Thymus (tissue), 14 donors: ENCODE measurements at places on chromosomes 1 and 21.

- no peak for DNase-seq
- no peak overlapping the region for H3K27ac ChIP-seq
- H3K27me3 ChIP-seq = peaks cover 19% of the 10 kb centered on the region
- H3K4me3 ChIP-seq = no peak overlapping the region
- H3K4me1 ChIP-seq = peaks cover 3% of the 10 kb centered on the region
Observed at GRCh38 chr1:108955881-108956280, 7.4 kb downstream of the CLCC1 start.

- H3K4me1 ChIP-seq = no peaks in the 10 kb centered on the region
- no peaks in the 10 kb centered on the region for H3K27me3 ChIP-seq
- H3K4me3 ChIP-seq = no peak overlapping the region
- DNase-seq = peak; percentile 83
Observed at GRCh38 chr1:205711105-205712048, 31.1 kb upstream of the SLC45A3 start.

GRCh38 chr1:167849666-167850065 is 64.3 kb downstream of the ADCY10 start:
- no peaks in the 10 kb centered on the region for H3K36me3 ChIP-seq
- no peaks in the 10 kb centered on the region for H3K27me3 ChIP-seq
- H3K4me3 ChIP-seq = no peak overlapping the region
- no peaks in the 10 kb centered on the region for H3K4me1 ChIP-seq

- no peak overlapping the region for H3K27ac ChIP-seq
- H3K4me1 ChIP-seq = no peaks in the 10 kb centered on the region
- H3K4me3 ChIP-seq = no peak overlapping the region
- no peaks in the 10 kb centered on the region for H3K27me3 ChIP-seq
Observed at GRCh38 chr1:44134071-44134920, 7.1 kb downstream of the KLF18 start.

DNA sequence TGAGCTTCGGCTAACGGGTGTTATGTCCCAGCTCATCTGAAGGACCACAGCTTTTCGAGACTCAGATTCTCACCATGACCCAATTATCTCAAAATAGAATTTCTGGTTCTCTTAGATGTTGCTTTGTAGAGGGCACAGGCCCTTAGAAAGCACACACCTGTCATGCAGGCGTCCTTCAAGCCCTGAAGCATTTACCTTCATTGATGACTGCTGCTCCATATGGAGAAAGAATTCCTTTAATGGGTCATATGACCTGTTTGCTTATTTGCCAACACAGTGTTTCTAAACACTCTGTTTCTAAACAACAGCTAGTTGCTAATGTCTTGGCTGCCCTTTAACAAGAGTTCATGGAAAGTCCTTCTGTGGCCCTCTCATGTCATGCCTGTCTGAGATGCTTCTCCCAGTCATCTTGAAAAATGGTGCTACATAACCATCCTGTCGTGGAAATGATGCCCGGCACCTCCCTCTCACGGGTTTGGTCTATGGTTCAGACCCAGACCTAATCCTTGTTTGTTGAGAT is 495.7 kb downstream of the KIF26B start:
- DNase-seq = no peak
- H3K27me3 ChIP-seq = peaks cover 2% of the 10 kb centered on the region
- no peaks in the 10 kb centered on the region for H3K36me3 ChIP-seq
- H3K27ac ChIP-seq = no peak overlapping the region
- H3K4me1 ChIP-seq = peaks cover 15% of the 10 kb centered on the region

- H3K27me3 ChIP-seq = no peaks in the 10 kb centered on the region
- no peaks in the 10 kb centered on the region for H3K4me1 ChIP-seq
- no peaks in the 10 kb centered on the region for H3K36me3 ChIP-seq
- no peak for DNase-seq
Observed at GRCh38 chr1:30417001-30417700, 306.2 kb downstream of the MATN1 start.

DNA sequence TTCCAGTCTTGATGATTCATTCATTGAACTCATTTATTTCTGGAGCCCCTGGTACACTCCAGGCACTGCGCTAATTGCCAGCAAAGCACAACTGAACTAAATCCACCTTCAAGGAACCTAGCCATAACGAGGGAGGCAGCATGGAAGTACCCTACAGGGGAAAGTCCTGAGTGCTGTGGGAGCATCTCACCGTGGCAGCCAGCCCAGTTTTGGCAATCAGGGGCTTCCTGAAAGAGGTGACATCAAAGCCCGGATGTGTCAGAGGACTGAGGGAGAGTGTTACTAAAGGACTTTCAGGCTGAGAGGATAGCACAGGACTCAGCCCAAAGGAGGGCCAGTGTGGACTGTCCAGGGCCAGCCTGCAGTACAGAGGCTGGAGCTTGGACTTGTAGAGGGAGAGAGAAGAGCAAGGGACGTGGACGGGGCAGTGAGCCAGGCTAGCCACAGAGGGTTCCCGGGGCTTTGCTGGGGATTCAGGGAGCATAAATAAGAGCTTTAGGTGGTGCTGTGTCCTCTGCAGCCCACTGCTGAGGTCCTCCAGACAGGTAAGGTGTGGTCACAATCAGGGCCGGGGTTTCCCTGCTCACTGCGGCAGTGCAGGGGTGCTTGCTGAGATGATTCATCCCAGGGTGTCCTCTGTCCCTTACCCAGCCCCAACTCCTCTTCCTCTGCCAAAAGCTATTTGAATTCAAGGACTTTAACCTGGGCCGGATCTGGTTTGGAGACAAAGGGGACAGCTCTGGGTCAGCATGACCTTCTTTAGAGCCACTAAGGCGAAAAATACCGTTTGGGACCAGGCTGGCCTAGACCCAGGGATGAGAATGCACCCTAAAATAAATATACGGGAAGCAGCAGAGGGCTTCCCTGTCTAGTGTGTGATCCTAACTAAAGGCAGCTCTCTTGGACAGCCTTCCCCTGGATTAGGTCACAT is 128.3 kb downstream of the EDEM3 start:
- peaks cover 4% of the 10 kb centered on the region for H3K4me1 ChIP-seq
- no peak overlapping the region for H3K4me3 ChIP-seq
- no peak for DNase-seq
- H3K27ac ChIP-seq = no peak overlapping the region

- no peaks in the 10 kb centered on the region for H3K4me1 ChIP-seq
- peaks cover 9% of the 10 kb centered on the region for H3K36me3 ChIP-seq
- no peak overlapping the region for H3K27ac ChIP-seq
- H3K27me3 ChIP-seq = no peaks in the 10 kb centered on the region
Observed at GRCh38 chr1:193144361-193144938, 22.6 kb downstream of the CDC73 start.

GRCh38 chr1:93051961-93052360 is 27.1 kb upstream of the MTF2 start:
- no peak overlapping the region for H3K27ac ChIP-seq
- H3K4me3 ChIP-seq = no peak overlapping the region
- DNase-seq = no peak
- H3K4me1 ChIP-seq = no peaks in the 10 kb centered on the region
- H3K36me3 ChIP-seq = no peaks in the 10 kb centered on the region
- no peaks in the 10 kb centered on the region for H3K27me3 ChIP-seq

DNA sequence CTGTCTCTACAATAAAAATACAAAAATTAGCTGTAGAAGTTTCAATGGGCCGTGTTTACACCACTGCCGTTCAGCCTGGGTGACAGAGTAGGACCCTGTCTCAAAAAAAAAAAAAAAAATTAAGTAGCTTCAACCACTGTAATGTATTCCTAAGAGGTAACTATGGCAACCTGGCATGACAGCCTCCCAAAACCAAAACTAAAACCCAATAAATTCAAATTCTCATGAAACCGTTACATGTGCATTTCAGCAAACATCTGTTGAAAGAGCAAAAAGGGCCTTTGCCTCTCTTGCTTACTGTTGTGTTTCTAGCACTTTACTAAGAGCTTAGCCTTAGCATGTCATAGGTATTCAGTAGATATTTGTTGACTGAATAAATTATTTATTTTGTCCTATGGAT is 33.5 kb downstream of the ODR4 start:
- H3K27ac ChIP-seq = no peak overlapping the region
- peaks cover 33% of the 10 kb centered on the region for H3K36me3 ChIP-seq
- no peaks in the 10 kb centered on the region for H3K27me3 ChIP-seq
- H3K4me1 ChIP-seq = no peaks in the 10 kb centered on the region
- no peak for DNase-seq

GRCh38 chr1:206014601-206015000 is 9.1 kb downstream of the CTSE start:
- no peaks in the 10 kb centered on the region for H3K36me3 ChIP-seq
- no peaks in the 10 kb centered on the region for H3K27me3 ChIP-seq
- H3K27ac ChIP-seq = no peak overlapping the region
- H3K4me3 ChIP-seq = no peak overlapping the region
- H3K4me1 ChIP-seq = peaks cover 19% of the 10 kb centered on the region
- DNase-seq = no peak

DNA sequence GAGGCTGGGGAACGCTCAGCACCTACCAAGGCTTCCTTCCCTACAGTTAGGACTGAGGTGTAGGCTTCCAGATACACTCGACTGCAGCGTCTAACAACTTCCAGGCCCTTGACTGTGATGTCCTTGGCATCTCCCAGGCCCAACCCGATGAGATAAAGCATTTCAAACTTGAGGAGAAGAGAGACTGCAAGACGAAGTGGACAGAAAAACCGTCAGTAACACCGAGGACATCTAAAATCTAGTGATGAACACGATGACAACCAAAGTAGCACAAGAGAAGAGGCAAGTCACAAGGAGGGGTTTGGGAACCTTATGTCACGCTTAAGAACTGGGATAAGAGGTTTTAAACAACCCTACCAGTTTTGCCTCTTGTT is 314 bp downstream of the DPH5 start:
- peak overlapping the region; percentile 89 for H3K27ac ChIP-seq
- H3K4me3 ChIP-seq = peak overlapping the region; percentile 57
- H3K4me1 ChIP-seq = peaks cover 5% of the 10 kb centered on the region

DNA sequence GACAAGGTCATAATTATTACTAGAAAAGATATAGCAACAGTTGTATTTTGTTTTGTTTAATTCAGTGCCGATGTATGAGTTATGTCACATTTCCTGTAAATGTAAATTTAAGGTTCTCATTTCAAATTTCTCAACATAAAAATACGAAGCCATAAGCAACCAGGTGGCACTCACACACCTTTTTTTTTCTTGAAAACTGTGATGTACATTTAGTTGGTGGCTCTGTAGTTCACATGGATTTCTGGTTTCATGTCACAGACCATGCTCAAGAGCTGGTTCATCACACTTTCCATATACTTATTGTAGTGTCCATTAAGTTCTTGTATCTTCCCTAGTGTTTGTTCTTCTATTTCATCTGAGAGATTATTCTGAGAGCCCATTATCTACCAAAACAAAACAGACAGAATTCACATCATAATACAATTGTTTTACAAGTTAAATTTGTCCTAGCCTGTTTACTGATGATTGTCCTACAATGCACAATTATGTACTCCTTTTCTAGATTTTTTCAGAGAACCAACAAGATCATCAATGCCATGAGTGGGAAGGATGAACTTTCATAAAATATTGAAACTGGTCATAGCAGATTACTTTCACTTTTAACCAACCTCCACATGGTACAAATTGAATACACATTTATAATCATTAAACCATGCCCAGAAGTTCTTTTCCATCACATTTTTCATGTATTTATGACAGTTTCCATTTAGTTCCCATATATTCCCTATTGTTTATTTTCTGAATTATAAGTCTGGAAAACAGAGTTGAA is 17.1 kb downstream of the ATP6V1G3 start:
- peaks cover 10% of the 10 kb centered on the region for H3K4me1 ChIP-seq
- no peak overlapping the region for H3K27ac ChIP-seq
- no peak for DNase-seq
- no peaks in the 10 kb centered on the region for H3K36me3 ChIP-seq

DNA sequence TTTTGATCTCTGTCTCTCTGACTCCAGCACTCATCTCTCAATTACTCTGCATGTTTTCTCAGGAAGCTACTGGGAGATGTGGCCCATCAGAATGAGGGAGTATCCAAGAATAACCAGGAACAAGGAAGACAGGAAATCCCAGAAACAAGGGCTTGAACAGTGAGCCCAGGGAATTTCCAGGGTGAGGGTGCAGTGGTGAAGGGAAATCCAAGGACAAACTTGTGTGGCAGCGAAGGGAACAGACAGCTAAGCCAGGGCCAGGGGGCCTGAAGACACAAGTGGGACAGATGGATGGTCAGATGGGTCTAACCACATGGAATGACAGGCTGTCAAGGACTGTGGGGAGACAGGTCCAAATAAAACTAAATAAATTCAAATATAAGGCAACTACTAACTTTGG is 121.8 kb upstream of the ERRFI1 start:
- H3K27me3 ChIP-seq = peaks cover 18% of the 10 kb centered on the region
- no peak for DNase-seq
- H3K4me3 ChIP-seq = no peak overlapping the region
- H3K27ac ChIP-seq = no peak overlapping the region
- H3K4me1 ChIP-seq = peaks cover 9% of the 10 kb centered on the region

DNA sequence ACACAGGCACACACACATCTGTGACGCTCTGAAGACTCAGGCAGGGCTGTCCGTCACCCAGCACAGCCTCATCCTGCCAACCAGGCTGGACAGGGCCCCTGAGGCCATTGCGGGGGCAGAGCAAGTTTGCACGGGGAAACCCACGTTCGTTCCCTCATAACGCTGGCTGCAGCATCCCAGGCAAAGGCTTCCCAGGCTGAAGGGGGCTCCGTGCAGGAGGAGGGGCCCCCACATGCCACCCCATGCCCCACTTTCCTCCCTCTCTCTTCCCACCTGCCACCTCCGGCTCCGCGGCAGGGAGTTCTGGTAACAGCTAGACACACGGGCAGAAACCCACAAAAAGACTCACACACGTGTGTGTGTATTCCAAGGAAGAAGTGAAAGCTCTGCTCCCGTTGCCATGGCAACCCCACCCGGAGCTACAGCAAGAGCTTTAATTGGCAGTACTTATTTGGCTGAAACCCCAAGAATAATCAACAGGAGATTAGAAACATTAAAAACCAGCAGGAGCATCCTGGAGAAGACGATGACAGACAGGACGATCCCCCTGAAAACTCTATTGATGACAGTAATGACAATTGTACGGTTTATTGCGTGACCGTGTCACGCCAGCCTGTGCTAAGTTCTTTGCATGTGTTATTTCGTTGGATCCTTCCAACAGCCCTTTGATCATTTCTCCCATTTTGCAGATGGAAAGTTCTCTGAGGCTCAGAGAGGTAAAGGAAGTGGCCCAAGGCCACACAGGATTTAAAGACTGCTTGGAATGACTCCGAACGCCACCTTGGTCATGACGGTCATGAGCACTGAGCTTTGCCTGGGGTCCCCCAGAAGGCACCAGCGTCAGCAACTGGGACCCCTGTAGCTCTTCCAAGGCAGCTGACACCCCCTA is 247.1 kb downstream of the NPHP4 start:
- no peak overlapping the region for H3K27ac ChIP-seq
- no peak overlapping the region for H3K4me3 ChIP-seq
- H3K27me3 ChIP-seq = peaks cover 2% of the 10 kb centered on the region
- H3K4me1 ChIP-seq = no peaks in the 10 kb centered on the region

DNA sequence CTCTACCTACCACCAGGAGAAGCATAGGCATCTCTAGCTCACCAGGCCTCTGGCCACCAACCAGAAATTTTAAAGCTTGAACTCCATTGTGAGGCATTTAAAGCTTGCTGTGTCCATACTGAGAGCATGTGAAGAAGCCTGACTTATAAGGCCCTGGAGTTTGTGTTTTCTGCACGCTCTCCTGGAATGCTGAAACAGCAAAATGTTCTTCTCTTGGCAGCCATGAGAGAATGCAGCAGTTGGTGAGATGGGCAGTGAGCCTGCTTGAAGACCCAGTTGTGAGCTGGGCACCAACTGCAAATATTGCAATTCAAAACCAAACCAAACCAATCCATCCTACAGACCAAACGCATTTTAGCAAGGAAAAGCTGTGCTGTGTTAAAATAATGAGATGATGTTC is 170.0 kb upstream of the IVNS1ABP start:
- H3K4me1 ChIP-seq = no peaks in the 10 kb centered on the region
- no peak overlapping the region for H3K4me3 ChIP-seq
- no peak for DNase-seq
- H3K36me3 ChIP-seq = no peaks in the 10 kb centered on the region
- no peak overlapping the region for H3K27ac ChIP-seq
- H3K27me3 ChIP-seq = no peaks in the 10 kb centered on the region
